ENCODE measurements at places on chromosomes 4 and X.

- no peak for DNase-seq
Measured at GRCh38 chrX:31232506-31232905, 160.7 kb upstream of the FTHL17 start.

DNA sequence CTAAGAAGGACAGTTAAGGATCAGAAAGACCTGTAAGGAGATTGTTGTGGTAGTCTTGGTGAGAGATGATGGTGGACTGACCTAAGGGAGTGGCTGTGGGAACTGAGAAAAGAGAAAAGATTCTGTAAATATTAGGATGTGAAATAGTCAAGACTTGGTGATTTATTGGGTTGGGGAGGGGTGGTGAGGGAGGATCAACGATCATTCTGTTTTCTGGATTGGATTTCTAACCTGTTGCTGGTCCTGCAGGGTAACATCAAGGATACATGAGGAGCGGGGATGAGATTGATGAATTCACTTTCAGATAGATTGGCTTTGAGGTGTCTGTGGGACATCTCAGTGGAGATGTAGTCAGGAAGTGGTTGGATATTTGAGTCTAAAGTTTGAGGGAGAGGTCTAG, 1.4 kb downstream of the PIN4 start:
- DNase-seq = no peak

DNA sequence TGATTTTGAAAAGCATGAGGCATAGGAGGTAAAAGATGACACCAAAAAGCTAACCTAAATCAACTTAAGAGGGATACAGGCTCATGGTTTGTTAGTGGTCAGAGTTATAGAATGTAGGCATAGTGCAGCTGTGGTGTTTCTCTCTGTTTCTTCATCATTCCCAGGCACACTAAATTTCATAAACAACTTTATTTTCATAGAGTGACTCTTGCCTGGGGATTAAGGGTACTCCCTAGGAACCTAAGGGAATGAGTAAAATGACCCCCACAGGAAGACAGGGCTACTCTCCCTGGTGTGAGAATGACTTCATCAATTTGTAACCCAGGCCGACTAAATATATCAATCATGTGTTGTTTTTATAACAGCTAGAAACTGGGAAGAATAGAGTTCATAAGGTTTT, 11.1 kb downstream of the FABP2 start:
- no peak for DNase-seq

GRCh38 chr4:161656594-161656993, 507.2 kb downstream of the FSTL5 start:
- no peak for DNase-seq

- DNase-seq = no peak
Measured at GRCh38 chr4:100935090-100935489, 412.2 kb downstream of the PPP3CA start.

DNA sequence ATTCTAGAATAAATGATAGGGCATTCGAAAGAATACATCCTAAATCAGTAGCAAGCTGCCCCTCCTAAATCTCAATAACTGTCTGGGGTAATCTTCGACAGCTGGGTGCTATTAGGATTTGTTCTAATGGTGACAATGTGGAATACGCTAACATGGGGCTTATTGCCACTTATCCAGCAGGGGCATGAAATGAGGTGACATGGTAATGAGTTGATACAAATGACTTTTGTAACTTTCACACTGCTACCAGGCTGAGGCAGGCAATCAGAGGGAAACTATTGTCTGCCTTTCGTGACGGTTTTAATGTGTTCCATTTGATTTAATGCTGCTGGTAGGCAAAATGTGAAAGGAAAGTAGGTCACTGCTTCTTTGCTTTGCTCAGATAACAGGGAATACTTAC, 1047.4 kb upstream of the PABPC4L start:
- DNase-seq = no peak

GRCh38 chrX:107632346-107632745, 4.0 kb downstream of the PRPS1 start:
- no peak for DNase-seq

GRCh38 chrX:129613596-129613995, 41.2 kb downstream of the APLN start:
- no peak for DNase-seq

- no peak for DNase-seq
Measured at GRCh38 chr4:146033149-146033548, 94.5 kb upstream of the ZNF827 start.

DNA sequence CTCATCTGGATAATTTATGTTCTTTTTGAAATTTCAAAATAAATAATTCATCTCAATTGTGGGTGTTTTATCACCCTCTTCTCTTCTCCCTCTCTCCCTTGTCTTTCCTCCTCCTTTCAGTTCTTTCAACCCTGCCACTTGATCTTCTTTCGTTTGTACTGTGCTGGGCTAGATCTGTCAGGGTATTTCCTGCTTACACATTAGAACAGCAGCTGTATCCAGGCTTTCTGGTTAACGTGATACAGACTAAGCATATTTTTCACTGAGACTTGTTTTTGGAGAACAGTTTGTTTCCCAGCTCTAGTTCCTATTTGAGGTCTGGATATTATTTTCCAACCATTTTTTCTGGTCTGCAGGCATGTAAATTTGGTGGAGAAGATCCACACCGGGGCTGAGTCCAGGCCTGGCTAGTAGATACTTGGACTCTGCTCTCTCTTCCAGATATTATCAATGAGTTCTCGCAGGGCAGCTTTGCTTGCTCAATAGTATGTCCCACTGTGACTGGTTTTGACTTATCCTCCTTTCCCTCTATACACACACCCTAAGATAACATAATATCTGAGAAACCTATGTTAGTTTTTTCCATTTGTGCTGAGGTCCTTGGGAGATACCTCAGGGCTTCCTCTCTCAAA, 1310.7 kb upstream of the TENM3 start:
- no peak for DNase-seq

GRCh38 chrX:9495496-9495895, 30.6 kb downstream of the TBL1X start:
- no peak for DNase-seq

DNA sequence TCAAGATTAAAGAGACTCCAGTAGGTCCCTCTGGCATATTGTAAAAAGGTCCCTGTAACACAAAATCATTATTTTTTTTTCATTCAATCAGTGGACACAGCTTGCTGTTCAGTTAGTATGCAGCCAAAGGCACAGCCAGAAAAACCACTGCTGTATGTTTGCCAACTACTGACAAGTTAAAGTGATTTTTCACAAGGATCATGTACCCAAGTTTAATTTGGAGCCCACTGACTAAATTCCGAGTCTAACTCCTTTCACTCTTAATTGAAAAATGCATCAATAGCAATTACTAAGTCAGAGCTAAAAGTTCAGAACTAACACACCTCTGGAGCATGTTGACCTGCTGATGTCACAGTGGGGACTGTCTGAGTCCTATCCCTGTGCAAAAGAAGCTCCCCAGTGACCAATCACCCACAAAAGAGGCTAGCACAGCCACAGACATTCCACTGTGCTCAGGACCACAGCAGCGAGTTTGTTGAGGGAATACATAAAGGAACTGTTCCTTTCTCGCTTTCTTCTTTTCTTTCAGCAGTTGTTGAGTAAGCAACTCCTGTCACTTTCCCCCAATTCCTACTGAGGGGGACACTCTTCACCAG, 60.4 kb downstream of the STX18 start:
- DNase-seq = no peak
